Activated T-helper 2 cell treated with anti-CD3 and anti-CD28 coated beads, Interferon-gamma antibody, Interleukin-2, Interleukin-4, amounts not matched to agents 10 μg/mL and 5 μg/mL and 100 μg/mL, durations not matched to agents 14 hours and 24 hours and 36 hours (primary cell): ENCODE measurements at places on chromosomes 3 and 15.

GRCh38 chr3:120286465-120286864 is 1.4 kb upstream of the GPR156 start:
- DNase-seq, result no peak

GRCh38 chr3:59300733-59301132 is 250.9 kb upstream of the CFAP20DC start:
- no peak for DNase-seq

DNA sequence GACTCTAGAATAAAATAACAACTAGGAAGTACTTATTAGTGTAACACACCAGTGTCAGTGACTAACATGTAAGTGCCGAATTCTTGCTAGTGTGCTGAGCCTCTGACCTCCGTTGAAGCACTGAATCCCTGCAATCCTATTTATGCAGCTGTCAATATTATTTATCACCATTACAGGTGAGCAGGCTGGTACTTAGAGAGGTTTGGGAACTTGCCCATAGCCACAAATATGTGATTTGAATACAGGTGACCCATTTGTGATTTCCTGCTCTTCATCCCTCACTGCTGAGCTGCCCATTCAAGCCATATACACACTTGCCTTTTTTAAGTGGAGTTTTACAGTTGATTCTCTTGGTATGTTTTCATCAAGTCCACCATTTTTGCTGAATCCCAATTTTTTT is 12.2 kb downstream of the EIF4E3 start:
- no peak for DNase-seq

GRCh38 chr15:82774496-82774895 is 31.4 kb downstream of the FSD2 start:
- no peak for DNase-seq

- DNase-seq, result no peak
Measured at GRCh38 chr3:23052208-23052607, 150.9 kb upstream of the UBE2E2 start.

DNA sequence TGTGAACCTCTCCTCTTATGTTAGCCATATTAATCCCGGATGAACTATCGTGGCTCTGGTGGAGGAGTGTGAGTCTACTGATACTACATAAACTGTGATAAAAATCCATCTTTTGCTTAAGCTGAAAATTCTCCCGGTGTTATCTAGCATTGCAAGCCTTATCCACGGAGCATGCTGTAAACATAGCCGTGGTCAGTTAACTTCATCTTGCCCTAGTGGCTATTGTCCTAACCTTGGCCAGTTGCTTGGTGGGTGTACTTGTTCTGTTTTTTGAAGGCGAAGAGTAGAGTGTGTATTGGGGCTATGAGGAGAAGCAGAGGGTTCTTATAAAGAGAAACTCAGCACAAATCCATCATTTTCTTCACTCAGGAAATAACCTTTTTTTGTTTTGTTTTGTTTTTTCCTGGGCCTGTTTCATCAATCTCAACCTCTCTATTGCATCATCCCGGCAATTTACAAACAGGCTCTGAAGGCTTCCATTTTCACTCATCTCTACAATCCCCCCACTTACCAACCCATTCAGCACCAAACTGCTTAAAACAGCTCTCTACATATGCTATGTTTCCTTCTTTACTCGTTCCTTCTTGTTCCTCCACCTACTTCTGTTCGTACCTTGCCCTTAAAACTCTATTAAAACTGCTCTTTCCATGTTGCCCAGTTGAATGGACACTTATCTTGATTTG is 135.5 kb upstream of the PTX3 start:
- no peak for DNase-seq

GRCh38 chr3:45145681-45146614 is at the start of gene CDCP1:
TSS of gene CDCP1 (minus strand) at chr3:45146378. CDS start at chr3:45146287, 91 bp downstream.
- peak; percentile 12 for DNase-seq

DNA sequence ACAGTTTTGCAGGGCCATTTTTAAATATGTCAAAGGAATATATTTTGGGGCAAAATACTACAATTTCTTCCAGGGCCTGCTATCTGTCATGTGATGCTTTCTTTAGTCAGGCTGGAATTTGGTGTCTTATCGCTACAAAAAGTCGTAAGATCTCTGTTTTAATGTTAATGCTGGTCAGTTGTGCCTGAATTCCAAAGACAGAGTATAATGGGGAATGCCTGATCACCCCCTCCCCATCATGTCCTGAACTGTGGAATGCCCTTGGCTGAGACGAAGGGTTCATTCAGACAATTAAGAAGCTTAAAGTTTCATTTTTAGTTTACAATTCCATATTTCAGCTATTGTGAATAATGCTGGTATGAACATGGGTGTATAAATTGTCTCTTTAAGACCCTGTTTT is 203.0 kb downstream of the TBC1D5 start:
- DNase-seq, result no peak
